Activated T-helper 17 cell treated with anti-CD3 and anti-CD28 coated beads, Interleukin-2, amount 50 U/mL, for 72 hours (primary cell): ENCODE measurements at places on chromosomes 2 and 18. TPM values are rescaled to one million over a fixed set of nuclear protein-coding genes. Genes with fewer than 3 reads are reported as not detected.

- no peaks in the 10 kb centered on the region for H3K27me3 ChIP-seq
- no peak for ATAC-seq
- no peaks in the 10 kb centered on the region for H3K36me3 ChIP-seq
- no peak overlapping the region for H3K4me3 ChIP-seq
- no peak overlapping the region for H3K27ac ChIP-seq
These were observed 365.3 kb downstream of the ERBB4 start for GRCh38 chr2:212173331-212173730.

GRCh38 chr2:152054593-152054992, 44.3 kb downstream of the CACNB4 start:
- peaks cover 3% of the 10 kb centered on the region for H3K27me3 ChIP-seq
- H3K4me1 ChIP-seq = no peaks in the 10 kb centered on the region
- H3K27ac ChIP-seq = no peak overlapping the region
- H3K36me3 ChIP-seq = no peaks in the 10 kb centered on the region

DNA sequence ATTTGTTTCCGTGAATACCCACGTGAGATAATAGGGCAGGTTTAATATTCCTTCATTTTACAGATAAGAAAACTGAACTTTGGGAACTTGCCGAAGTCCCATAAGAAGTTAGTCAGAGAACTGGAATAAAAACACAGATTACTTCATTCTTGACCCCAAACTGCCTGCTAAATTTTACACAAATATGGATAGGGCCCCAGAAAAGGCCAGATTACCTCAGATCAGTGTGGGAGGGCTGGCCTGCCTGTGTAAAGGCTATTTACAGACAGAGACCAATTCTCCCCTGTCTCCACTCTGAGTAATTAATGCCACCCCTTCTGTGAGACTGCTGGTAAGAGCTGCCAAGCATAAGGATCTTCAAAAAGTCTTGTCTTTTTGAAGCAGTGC, 139.2 kb downstream of the MGAT5 start:
- H3K27me3 ChIP-seq = no peaks in the 10 kb centered on the region
- ATAC-seq = no peak
- H3K4me3 ChIP-seq = no peak overlapping the region
- H3K27ac ChIP-seq = no peak overlapping the region
- peaks cover 20% of the 10 kb centered on the region for H3K4me1 ChIP-seq

DNA sequence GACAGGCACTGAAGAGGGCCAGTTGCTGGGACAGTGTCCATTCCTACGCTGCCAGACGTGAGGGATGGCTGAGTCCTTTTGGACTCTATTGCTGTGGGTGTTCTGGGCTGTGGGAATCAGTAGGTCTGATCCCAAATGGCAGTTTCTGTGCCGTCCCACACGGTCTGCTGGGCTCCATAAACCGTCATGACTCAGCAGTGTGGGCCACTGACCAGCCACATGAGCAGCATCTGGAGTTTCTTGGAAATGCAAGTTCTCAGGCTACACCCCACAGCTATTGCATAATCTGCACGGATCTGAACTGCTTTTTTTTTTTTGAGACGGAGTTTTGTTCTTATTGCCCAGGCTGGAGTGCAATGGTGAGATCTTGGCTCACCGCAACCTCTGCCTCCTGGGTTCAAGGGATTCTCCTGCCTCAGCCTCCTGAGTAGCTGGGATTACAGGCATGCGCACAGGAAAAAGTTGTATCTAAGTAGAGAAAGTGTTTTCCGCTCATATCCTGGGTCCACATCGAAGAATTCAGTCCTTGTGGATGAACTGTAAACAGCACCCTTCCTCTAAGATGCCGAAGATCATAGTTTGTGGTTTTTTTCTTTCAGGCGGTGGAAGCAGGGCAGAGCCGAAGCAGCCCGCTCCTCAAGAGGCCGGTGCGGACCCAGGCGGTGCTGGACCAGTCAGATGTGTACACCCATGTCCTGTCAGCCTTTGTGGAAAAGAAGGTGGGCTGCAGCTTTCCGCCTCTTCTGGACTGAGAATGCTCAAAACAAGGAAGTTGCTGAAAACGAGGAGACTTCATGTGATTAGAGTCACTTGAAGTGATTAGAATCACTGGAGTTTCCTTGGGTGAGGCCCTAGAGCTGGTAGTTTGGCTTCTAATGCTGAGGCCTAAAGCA, 25.5 kb downstream of the RMC1 start:
- peak overlapping the region; percentile 42 for H3K27ac ChIP-seq
- H3K27me3 ChIP-seq = no peaks in the 10 kb centered on the region
- ATAC-seq = no peak
- H3K36me3 ChIP-seq = peaks cover 96% of the 10 kb centered on the region
- H3K4me1 ChIP-seq = peaks cover 10% of the 10 kb centered on the region

CRIM1 gene
- 15.5 TPM for total RNA-seq

DNA sequence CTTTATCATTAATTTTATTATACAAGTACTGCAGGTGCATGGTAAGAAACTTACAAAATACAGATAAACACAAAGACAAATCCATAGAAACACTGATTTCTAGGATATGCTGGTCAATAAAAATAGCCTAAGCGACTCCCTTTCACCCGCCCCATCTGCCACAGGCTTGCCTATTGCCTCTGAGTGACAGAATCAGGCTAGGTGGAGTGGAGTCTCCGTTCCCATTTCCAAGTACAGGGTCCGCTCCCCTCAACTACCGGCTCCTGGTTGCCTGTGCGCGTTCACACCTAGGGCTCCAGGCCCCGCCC, 201 bp upstream of the TRAPPC12 start:
- ATAC-seq = no peak
- H3K36me3 ChIP-seq = peaks cover 23% of the 10 kb centered on the region
- H3K4me1 ChIP-seq = peaks cover 21% of the 10 kb centered on the region

DNA sequence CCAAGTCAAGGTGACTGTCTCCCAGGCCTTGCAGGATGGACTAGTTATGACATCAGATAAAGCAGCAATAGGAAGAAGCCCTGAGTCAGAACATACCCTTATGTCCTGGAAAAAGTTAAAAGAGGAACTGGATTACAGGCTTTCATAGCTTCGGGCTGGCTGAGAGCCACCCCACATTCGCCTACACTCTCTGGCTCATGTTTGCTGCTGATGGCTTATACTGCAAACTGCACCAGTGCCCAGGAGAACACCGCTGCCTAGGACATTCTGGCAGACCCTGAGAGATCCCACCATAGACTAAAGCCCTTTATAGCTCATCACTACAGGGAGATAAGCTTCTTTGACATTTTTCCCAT, 20.3 kb downstream of the SLC8A1 start:
- H3K36me3 ChIP-seq = no peaks in the 10 kb centered on the region
- no peaks in the 10 kb centered on the region for H3K4me1 ChIP-seq
- H3K27ac ChIP-seq = no peak overlapping the region

DNA sequence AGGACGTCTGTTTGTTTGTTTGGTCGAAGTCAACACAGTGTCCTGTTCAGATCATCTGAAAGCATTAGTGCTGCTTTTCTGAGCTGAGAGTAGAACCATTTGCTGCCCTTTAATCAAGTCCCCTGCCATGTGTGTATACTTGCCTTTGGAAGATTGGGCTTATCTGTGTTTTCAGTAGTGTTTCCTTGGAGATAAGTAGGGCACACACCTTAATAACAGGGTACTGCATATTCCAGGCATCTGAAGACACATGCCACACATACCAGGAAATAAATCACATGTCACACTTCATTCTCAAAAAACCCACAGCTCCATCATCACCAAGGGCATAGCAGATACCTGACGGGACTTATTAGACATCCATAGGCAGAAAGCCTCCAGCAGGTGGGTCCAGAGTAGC, 157.4 kb downstream of the SOX11 start:
- no peak overlapping the region for H3K27ac ChIP-seq
- H3K27me3 ChIP-seq = no peaks in the 10 kb centered on the region
- ATAC-seq = no peak
- H3K4me3 ChIP-seq = no peak overlapping the region
- no peaks in the 10 kb centered on the region for H3K4me1 ChIP-seq

DNA sequence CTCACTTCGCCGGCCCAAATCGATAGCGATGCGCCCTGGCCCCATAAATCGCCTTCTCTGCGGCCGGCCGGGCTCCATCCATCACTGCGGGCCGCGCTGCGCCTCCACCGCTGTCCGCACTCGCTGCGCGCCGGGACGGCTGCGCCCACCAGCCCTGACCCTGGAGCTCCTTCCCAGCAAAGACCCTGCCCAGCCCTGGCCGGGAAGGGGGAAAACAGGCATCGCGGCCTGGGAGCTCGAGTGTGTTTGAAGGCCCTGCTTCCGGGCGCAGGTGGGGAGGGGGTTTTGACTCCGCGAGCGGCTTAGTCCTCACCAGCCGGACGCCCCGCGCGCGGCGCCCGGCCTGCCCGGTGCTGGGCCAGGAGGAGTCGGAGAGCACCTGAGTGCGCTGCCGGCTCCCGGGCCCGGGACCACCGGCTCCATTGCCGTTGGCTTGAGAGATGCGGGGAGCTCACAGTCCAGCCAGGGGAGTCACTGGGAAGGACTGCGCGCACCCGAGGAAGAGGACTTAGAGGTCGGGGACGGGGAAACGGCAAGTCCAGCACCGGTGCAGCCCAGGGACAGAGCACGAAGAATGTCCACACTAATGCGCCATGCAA, 1.1 kb downstream of the PAX8 start:
- H3K4me3 ChIP-seq = no peak overlapping the region
- H3K27ac ChIP-seq = no peak overlapping the region
- H3K36me3 ChIP-seq = no peaks in the 10 kb centered on the region
- peaks cover 23% of the 10 kb centered on the region for H3K27me3 ChIP-seq

RMND5A gene
- total RNA-seq = 17.4 TPM
